ENCODE measurements at places on chromosomes 4 and X.

DNA sequence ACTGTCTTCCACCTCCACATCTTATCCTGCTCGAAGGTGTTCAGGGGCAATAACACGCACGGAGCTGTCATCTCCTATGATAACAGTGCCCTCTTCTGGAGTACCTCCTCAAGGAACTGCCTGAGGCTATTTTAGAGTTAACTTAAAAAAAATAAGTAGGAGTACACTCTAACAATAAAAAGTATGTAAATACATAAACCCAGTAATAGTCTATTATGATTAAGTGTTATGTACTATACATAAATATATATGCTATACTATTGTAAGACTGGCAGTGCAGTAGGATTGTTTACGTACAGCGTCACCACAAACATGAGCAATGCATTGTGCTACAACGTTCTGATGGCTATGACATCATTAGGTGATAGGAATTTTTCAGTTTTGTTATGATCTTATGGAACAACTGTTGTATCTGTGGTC lies 34.5 kb upstream of the TLR2 start:
- no peak for DNase-seq

- DNase-seq: no peak
These were observed 61.9 kb upstream of the TAB3 start for GRCh38 chrX:30951003-30951402.

- DNase-seq: no peak
These were observed 77.8 kb downstream of the SHROOM2 start for GRCh38 chrX:9864011-9864410.

GRCh38 chr4:188707036-188707435 lies 567.8 kb downstream of the TRIML1 start:
- no peak for DNase-seq

DNA sequence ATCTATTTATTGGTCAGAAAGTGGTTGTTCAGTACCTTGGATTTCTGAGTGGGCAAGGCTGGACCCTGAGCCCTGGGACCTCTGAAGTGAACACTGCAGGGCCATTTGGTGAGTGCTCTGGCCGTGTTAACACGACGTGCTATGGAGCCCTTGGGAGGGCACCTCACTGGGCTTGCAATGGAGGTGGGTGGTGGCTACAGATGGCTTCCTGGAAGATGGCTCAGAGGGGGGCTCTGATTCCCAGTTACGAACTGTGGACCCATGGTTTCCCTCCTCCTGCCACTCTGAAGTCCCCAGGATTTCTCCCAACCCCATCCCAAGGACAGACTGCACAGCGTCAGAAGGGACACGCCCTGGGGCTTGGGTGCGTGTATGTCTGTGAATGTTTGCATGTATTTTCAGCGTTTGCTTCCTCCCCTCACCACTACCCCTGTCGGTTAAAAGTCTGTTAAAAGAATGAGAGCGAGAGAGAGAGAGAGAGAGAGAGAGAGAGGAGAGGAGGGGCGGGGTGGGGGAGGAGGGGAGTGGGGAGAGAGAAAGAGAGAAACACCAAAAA lies 3.7 kb upstream of the RHOH start:
- no peak for DNase-seq

DNA sequence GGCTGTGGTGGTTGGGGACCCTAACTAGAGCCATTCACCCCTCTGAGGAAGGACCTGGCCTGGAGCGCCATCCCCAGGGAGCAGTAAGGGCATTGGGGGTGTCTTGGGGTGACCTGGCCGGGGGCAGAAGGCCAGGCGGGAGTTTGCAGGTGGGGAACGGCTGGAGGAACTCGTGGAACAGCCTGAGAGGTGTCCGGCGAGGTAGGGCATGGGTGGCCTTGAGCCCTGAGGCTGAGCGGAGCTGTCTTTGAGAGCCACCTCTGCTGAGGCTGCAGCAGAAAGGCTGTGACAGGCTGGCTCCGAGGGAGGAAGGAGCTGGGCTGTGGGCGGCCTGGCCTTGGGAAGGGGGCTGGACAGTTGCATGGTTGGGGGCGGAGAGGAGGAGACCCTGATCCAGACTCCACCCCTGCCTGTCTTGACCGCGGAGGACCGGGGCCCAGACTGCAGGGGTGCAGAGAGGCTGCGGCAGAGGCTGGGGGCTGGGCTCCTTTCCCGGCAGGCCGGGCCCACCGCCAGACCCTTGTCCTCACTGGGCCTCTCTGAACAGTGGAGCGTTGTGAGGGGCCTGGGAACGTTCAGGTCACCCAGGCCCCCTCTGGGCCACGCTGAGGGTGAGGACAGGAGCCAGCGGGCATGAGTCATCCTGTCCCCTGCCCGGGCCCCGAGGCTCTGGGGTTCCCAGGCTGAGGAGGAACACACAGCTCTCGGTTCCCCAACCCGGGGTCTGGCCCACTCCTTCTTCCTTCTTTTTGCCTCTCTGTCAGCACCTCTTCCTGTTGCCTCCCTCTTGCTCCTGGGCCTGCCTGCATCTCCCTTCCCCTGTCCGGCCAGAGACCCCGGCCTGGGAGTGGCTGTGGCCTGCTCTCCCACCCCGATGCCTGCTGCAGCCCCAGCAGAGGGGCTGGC lies 8.1 kb downstream of the SH3BP2 start:
- DNase-seq: peak; percentile 56

GRCh38 chrX:31580726-31581125 lies 508.9 kb upstream of the FTHL17 start:
- DNase-seq: no peak

GRCh38 chrX:33133320-33133719 lies 78.0 kb downstream of the DMD start:
- no peak for DNase-seq

- DNase-seq: peak; percentile 37
These were observed 6.5 kb downstream of the RPL39 start for GRCh38 chrX:119784747-119785446.

- DNase-seq: no peak
These were observed 86.2 kb downstream of the MAMLD1 start for GRCh38 chrX:150449313-150449712.

DNA sequence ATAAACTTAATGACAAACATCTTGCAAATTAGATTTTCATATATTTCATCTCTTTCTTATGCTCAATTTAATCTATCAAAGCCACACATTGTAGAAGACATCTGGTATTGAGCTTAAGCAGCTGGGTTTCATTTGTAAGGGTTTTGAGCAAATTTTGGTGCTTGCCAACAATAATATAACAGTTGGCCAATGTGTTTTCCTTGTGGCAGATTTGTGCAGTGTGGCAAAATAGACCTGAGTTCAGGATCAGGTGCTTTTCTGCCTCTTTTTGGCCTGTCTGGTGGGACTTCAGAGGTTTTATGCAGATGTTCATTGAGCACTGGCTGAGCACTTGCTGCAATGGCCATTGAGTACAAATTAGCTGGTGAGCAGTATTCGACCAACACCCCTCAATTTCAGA lies 301.9 kb downstream of the BMPR1B start:
- no peak for DNase-seq
